Neural crest cell (in vitro differentiated cells): ENCODE measurements at places on chromosomes 11 and 22. TPM values are rescaled to one million over a fixed set of nuclear protein-coding genes. Genes with fewer than 3 reads are reported as not detected.

The GAL3ST1 gene
- 7.3 and 8.8 TPM in 2 replicates for total RNA-seq

The SLC37A2 gene
- total RNA-seq = 0.98 and 1.2 TPM in 2 replicates

- H3K27ac ChIP-seq = peak overlapping the region; percentile 82
- H3K4me3 ChIP-seq = no peak overlapping the region
- H3K27me3 ChIP-seq = no peaks in the 10 kb centered on the region
- H3K36me3 ChIP-seq = peaks cover 3% of the 10 kb centered on the region
- H3K4me1 ChIP-seq = peaks cover 20% of the 10 kb centered on the region
- DNase-seq = no peak
These were observed 24.0 kb downstream of the MIAT start for GRCh38 chr22:26681395-26681821.

DNA sequence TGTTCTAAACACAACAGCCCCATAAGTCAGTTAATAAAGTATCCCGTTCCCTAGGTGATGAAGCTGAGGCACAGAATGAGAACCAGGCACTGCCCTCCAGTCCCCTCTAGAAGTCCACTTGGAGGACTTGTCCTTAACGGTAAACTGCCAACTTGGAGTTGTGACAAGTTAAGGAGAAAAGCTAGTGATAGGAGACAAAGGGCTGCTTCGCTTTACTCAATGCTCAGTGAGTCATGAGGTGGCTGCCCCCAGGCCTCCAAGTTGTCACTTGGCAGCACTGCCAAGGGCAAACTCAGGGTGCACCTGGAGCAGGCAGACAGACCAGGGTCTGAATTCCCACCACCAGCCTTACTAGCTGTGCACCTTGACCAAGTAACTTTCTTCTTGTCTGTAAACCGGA is 13.5 kb downstream of the SLC43A1 start:
- H3K4me3 ChIP-seq = no peak overlapping the region
- no peaks in the 10 kb centered on the region for H3K36me3 ChIP-seq
- H3K4me1 ChIP-seq = peaks cover 11% of the 10 kb centered on the region
- peak overlapping the region; percentile 62 for H3K27ac ChIP-seq
- DNase-seq = no peak

GRCh38 chr11:46855167-46855566 is 9.1 kb upstream of the CKAP5 start:
- H3K4me3 ChIP-seq = no peak overlapping the region
- no peak overlapping the region for H3K27ac ChIP-seq
- H3K27me3 ChIP-seq = no peaks in the 10 kb centered on the region
- H3K4me1 ChIP-seq = peaks cover 14% of the 10 kb centered on the region
